ENCODE measurements at places on chromosomes 3 and 15. TPM values are rescaled to one million over a fixed set of nuclear protein-coding genes. Genes with fewer than 3 reads are reported as not detected.

The CCR9 gene
- not detected for total RNA-seq

The ACKR4 gene
- 170 TPM for total RNA-seq

The SENP2 gene
- total RNA-seq, result 24.0 TPM

The CIDEC gene
- total RNA-seq, result not detected

The CHP1 gene
- total RNA-seq, result 94.6 TPM

The SERPINI2 gene
- not detected for total RNA-seq

The KLF15 gene
- 0.49 TPM for total RNA-seq

The C3orf49 gene
- total RNA-seq, result not detected

The AQR gene
- total RNA-seq, result 31.6 TPM

The CSPG5 gene
- total RNA-seq, result 0.24 TPM

The GPR87 gene
- total RNA-seq, result 0.16 TPM
